ENCODE measurements at places on chromosomes 2 and 18.
A peak's percentile ranks its signal among the peaks of the same experiment; 100 is the strongest.

- no peak for DNase-seq
Observed at GRCh38 chr2:38830526-38831159, 45.1 kb downstream of the DHX57 start.

DNA sequence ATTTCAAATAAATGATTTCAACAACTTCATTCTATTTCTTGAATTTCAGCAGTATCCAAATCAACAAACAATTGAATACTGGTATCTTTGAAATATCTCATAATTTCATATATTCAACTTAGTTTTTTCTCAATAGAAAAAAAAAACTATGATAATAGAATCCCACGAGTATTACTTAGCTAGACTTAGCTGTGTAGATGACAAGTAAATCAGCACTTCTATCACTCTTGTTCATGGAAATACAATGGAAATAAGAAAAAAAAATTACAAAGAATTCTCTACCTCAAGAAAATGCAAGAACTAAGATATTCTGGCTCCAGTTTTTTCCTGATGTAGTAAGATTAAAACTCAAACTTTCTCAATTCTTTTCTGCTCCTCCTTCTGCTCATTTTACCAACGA, 256.2 kb upstream of the KYNU start:
- no peak for DNase-seq

GRCh38 chr18:3596637-3597384, 146.8 kb downstream of the TGIF1 start:
- DNase-seq, result peak; percentile 54

DNA sequence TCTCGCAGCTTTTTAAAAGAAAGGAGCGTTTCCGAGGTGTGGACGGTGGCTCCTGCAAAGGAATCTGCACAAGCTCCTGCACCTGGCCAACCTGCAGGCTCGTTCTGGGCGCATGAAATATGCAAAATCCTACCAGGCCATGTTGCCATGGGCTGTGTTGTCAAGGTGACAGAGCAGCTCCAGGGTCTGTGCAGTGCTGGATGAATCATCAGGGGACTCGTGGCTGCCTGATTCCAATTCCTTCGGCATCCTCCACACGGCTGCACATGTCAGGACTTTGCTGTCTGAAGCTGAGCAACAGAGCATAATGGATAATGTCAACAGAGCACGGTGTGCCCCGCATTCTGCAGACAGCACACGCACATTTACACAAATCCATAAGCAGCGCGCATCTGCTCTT, 120.5 kb downstream of the EIPR1 start:
- DNase-seq, result no peak

- no peak for DNase-seq
Observed at GRCh38 chr2:136243638-136244535, 125.9 kb upstream of the CXCR4 start.

- no peak for DNase-seq
Observed at GRCh38 chr18:79961527-79962291, 2.7 kb upstream of the HSBP1L1 start.

GRCh38 chr2:32061973-32062861, 1.1 kb upstream of the SPAST start:
- peak; percentile 46 for DNase-seq

GRCh38 chr2:101521487-101521886, 46.6 kb upstream of the RFX8 start:
- DNase-seq, result no peak

DNA sequence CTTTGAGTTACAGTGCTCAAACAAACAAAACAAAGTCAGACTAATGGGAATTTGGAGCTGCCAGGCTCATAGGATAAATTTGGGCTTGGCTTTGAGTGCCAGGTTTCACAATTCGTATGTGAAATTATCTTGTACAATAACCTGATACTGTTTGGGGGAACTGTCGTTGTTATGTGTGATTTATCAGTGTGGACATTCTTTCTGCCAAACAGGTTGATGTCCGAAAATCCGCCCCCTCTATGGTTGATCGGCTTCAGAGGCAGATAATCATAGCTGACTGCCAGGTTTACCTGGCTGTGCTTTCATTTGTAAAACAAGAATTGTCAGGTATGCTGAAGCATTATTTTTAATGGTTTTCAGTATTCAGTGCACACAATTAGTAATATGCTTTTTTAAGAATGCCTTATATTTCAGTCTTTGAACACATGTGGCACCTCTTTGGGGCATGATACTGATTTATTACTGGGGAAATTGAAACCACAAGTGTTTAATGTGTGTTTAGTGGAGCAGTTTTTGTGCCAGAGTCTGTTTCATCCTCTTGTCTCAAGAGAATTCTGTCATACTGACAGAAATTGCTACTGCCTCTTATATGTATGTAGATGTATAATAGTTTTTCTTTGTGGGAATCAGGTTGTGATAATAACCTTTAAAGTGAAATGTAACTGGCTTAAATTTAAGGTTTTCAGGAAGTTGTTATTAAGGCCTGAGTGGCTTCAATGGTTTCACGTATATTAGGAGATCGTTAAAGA, 54.6 kb downstream of the TTC39C start:
- no peak for DNase-seq

- no peak for DNase-seq
Observed at GRCh38 chr2:34601561-34601960, 1002.5 kb upstream of the FAM98A start.

DNA sequence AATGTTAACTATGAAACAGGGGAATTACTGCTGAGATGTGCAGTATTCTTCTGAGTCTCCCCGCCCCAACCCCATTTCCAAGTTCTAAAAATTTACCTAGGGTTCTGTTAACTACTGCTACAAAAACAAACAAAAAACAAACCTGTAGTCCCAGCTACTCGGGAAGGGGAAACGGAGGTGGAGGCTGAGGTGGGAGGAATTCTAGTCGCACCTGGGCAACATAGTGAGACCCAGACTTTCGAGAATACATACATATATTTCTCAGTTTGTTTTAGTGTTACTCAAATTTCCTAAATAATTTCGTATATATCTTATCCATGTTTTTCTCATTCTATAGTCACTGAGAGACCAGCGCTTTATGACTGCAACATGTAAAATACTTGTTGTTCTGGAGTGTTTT, 989 bp downstream of the STAM2 start:
- DNase-seq, result no peak

- no peak for DNase-seq
Observed at GRCh38 chr2:73217160-73217559, 3.1 kb downstream of the SMYD5 start.

DNA sequence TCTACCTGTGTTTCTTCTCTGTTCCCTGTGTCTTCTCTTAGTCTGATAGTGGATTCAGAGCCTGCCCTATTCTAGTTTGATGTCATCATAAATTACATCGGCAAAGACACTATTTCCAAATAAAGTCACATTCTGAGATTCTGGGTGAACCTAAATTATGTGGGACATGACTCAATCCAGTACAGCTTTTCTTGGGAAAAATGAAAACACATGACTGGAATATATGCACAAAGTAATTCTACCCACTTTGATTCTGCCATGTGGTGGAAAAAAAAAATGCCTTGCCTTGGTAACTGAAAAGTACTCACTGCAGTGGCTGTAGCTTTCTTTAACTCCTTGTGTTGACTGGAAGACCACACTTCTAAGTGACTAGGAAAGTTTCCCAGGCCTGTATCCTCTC, 73.7 kb downstream of the LRATD1 start:
- DNase-seq, result no peak

- DNase-seq, result no peak
Observed at GRCh38 chr18:70523792-70524182, 234.9 kb downstream of the SOCS6 start.

- no peak for DNase-seq
Observed at GRCh38 chr2:230869914-230870543, 5.3 kb downstream of the ITM2C start.

GRCh38 chr2:211447548-211447947, 891.1 kb downstream of the CPS1 start:
- no peak for DNase-seq

GRCh38 chr2:216355711-216356110, 16.6 kb downstream of the MARCHF4 start:
- DNase-seq, result no peak

DNA sequence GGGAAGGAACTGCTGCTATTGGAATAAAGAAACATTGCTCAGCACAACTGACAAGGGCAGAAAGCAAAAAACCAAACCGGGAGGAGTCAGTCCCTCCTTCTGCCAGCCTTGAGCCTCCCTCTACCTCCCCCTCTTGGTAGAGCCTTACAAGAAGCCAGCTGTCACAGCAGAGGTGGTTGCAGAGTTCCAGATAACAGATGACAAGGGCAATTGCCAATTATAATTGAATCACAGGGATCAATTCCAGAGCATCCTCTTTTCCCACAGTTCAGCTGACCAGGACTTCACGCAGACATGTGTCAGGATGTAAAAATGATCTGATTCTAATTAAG, 548.2 kb upstream of the LRRTM1 start:
- DNase-seq, result no peak

- no peak for DNase-seq
Observed at GRCh38 chr18:76654577-76654976, 159.5 kb upstream of the ZNF516 start.

GRCh38 chr18:74065366-74065765, 82.3 kb downstream of the FBXO15 start:
- no peak for DNase-seq

DNA sequence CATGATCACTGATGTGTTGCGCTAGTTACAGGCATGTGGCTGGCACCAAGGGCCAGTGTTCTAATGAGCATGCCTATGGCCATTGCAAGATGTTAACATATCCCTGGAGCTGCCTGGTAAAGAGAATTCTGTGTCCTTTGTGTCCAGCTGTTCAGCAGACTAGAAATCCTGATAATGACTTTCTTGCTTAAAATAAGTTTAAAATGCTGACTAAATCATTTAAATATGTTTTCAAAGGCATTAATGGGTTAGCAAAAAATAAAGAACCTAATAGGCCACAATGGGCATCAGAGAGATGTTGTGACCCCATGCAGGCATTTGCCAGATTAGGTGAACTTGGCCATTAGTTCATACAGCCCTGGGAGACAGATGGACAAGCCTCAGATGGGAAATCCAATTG, 67.5 kb downstream of the GPR39 start:
- DNase-seq, result no peak

GRCh38 chr2:178295115-178295514, 100.8 kb downstream of the OSBPL6 start:
- peak; percentile 17 for DNase-seq

GRCh38 chr18:67926929-67927864, 410.7 kb upstream of the DSEL start:
- no peak for DNase-seq

- DNase-seq, result peak; percentile 41
Observed at GRCh38 chr2:158009399-158009798, 92.3 kb upstream of the UPP2 start.

DNA sequence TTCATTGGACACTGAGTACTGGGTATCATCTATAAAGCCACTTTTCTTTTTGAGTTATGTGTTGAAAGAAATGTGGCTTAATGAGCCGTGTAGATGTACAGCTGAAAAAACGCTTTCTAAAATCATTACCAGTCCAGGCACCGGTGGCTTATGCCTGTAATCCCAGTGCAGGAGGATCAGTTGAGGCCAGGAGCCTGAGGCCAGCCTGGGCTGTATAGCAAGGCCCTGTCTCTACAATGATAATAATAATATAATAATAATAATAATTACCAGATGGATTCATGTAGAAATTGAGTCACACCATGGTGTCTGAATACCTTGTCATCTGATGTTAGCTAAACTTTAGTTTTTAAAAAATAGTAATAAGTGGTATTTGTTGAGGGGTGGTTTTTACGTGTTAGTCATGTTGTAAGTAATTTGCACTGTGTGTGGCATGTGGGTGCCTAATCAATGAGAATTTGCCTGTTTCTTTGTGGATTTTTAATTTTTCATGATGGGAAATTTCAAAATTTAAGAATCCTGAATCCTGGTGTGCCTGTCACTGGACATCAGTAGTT, 30.1 kb downstream of the NCK2 start:
- no peak for DNase-seq

DNA sequence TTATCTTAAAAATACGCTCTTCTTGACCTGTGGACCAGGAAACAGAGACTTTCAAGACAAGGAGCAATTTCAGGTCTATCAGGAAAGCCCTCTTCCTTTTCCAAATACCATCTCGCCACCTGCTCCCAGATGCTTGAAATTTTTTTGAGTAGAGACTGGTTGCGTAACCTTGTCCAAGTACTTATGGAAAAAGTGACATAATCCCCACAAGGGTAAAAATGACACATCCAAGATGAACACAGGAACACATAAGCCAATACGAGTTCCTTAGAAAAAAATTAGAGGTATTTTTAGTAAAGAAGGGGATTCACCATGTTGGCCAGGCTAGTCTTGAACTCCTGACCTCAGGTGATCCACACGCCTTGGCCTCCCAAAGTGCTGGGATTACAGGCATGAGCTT, 1.8 kb downstream of the SERPINB13 start:
- no peak for DNase-seq

- no peak for DNase-seq
Observed at GRCh38 chr18:3233433-3234168, 13.8 kb upstream of the MYOM1 start.

- no peak for DNase-seq
Observed at GRCh38 chr2:173400760-173401159, 46.1 kb downstream of the CDCA7 start.

DNA sequence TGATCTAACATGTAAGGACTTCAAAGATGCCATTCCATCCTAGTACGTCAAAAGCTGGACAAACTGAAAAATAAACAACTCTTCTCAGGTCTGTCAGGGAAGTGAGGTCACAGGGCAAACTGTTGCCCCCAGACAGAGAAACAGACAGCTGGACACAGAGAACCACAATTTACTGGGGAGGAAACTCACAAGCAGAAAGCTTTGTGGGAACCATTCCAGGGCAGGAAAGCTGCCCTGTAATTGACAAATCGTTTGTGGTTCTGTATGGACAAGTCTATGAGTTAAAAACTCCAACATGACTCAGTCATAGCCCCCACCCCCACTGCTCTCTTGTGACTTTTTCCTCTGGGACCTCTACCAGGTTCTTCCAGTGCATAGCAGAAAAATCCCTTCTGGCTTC, 28.4 kb downstream of the MCEE start:
- DNase-seq, result no peak

- DNase-seq, result peak; percentile 48
Observed at GRCh38 chr18:57859314-57859713, 56.2 kb upstream of the ATP8B1 start.

- DNase-seq, result peak; percentile 63
Observed at GRCh38 chr2:68031542-68032160, 31.2 kb downstream of the C1D start.

DNA sequence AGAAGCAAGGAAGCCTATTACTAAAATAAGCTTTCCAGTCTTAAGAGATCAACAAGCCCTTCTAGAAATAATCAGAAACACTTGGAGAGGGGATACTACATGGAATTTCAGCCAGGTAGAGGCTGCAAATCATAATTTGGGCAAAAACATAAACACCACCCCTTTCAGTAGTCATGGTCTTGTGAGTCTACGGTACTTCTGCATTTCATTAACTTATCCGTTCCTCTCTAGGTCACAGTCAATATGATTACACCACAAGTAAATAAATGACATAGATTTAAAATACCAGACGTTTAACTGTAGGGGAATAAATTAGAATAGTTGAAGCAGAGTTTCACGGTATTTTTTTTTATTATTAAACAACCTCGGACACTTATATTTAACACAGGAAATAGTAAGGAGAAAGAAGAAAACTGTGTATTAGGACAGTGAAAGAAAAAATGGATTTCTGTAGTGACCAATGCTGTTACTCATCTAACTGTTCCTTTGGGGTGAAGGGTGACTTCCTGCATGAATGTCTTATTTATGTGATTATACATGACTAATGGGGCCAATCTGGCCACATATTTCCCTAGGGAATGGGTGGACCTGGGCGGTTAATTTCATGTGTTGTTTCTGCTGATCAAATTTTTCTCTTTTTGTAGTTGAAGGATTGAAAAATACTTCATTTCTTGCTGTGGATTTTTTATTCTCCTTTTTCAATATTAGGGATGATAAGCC, 456.6 kb upstream of the UBE2E3 start:
- DNase-seq, result no peak
